ENCODE measurements at places on chromosomes 7 and 10.

DNA sequence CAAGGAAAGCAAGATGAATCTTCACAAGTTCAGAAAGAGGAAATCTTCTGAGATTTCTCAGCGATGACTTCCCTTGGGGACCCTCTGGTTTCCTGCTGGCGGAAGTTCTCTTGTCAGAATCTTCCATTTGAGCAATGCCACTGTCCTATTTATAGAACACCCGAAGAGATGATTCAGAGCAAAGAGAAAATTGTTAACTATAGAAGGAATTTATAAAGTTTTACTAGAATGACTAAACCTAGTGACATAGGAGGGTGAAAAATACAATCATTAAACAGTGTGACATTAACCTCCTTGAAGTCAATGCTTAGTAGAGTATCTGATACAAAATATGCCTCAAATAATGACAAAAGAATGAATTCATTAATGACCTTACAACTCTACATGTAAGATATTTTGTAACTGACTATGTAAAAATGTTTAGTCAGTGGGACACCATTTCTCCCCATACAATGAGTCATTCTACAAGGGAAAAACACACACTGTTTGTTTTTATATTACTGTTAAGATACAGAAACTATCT, 206.5 kb upstream of the CNTNAP2 start:
- no peak for DNase-seq

GRCh38 chr10:101493782-101494281, 94.2 kb downstream of the POLL start:
- DNase-seq = no peak

DNA sequence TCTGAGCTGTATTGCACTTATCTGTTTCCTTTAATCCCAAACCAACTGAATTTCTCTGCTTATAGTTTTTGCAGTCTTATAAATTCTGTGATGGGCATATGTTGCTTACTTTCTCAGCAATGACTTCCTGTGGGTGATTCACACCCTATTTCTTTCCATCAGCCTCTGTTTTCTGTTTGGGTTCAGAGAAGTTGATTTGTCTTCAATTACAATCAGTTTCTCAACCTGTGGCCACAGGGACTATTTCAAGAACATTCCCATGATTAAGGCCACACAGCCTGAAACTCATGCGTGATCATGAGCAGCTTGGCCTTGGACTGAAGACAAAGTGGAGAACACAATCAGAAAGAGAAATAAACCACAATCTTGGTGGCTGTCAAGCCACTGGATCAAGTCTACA, 1174.6 kb upstream of the C7orf33 start:
- DNase-seq = peak; percentile 41

- DNase-seq = no peak
Measured at GRCh38 chr10:83127942-83128575, 1011.2 kb upstream of the GHITM start.

DNA sequence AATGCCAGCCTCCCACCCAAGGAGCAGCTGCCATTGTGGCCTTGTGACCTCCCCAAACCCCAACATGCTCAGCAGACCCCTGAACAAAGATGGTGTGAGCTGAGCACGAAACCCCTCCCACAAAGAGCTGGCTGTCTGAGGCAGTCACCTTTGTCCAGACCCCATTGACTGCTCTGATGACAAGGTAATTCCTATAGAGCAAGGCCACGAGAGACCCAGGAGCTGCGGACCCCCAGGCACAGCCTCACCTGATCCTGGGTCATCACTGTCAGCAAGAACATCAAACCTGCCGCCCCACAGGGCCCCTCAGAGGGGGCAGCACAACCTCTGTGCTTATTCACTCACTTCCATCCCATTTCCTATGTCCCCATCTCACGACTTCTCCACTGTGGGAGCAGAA, 102.6 kb downstream of the CPXM2 start:
- no peak for DNase-seq

DNA sequence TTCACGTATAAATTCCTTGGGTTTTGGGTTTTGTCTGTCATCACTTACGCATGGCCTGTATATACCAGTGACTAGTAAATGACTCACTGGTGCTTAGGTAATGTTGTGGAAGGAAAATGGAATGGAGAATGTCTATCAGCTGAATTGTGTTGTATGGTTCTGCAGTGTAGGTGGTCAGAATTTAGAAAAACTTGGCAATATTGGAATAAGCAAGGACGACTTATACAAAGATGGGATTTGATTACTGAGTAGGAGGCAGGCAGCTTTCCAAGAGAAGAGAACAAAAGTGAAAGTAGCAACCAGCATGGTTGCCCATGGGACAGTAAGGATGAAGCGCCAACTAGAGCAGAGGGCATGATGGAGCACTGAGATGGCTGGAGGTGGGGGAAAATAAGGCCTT, 168.6 kb upstream of the CSTF2T start:
- peak; percentile 44 for DNase-seq

- DNase-seq = no peak
Measured at GRCh38 chr10:100715445-100716385, 29.7 kb upstream of the PAX2 start.

- DNase-seq = no peak
Measured at GRCh38 chr7:82428186-82428961, 15.2 kb downstream of the CACNA2D1 start.

GRCh38 chr7:121019018-121019417, 30.5 kb downstream of the CPED1 start:
- DNase-seq = no peak

- no peak for DNase-seq
Measured at GRCh38 chr7:98869027-98869596, 702 bp downstream of the TMEM130 start.

DNA sequence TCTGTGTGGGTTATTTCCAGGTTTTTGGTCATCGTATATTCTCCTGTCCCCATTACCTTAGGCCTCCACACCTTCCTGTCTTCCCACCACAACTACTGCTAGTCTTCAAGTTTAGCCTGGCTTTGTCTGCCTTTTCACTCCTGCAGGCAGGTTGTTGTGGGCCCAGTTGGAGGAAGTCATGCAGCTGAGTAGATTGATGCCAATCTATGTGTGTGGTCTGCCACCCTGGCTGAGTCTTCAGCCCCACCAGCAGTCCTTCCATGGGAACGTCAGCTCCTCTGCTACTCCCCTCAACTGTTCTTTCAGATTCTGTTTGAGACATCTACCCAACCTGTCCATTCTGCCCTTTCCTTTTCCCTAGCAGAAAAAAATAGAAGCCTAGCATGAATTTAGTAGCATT, 6.3 kb downstream of the RINT1 start:
- DNase-seq = no peak

DNA sequence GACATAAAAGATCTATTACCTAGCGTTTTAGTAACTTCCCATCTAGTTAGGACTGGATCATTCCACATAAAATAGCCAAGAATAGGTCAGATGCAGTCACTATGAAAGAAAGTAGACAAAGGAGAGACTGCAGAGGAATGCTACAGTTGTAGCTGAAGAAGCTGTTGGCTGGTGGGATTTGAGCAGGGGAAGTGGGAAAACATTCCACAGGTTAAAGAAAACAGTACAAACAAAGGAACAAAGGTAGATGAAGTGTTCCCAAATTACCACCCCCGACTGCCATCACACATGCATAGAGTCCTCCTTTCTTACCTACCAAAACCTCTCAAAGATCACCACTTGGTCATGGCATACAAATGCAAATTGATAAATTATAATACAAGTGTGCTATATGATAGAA, 41.8 kb downstream of the DLD start:
- no peak for DNase-seq

- no peak for DNase-seq
Measured at GRCh38 chr10:133357285-133358161, at the start of gene FUOM. TSS of gene FUOM (minus strand) at chr10:133358019. CDS start at chr10:133358007, 12 bp downstream.

DNA sequence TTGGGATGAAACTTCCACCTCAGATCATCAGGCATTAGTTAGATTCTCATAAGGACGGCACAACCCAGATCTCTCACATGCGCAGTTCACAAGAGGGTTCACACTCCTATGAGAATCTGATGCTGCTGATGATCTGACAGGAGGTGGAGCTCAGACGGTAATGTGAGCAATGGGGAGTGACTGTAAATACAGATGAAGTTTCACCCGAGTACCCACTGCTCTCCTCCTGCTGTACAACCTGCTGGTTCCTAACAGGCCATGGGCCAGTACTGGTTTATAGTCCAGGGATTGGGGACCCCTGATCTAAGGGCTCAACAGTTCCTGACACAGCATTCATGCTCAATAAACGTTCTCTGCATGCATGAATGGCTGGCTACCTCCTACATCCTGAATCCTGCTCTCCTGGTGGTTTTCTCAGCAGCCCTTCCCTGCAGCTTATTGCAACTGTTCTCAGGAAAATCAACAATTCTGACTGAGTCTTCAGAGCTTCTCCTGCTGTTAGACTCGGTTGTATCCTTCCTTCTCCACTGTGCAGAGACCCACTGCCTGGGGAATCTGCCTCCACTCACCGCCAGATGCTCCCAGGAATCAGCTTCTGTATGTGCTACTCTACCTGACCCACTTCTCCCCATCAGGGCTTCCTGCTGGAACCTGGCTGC, 17.4 kb downstream of the PDE6C start:
- no peak for DNase-seq

- peak; percentile 70 for DNase-seq
Measured at GRCh38 chr10:21336476-21337170, 188.9 kb downstream of the SKIDA1 start.

DNA sequence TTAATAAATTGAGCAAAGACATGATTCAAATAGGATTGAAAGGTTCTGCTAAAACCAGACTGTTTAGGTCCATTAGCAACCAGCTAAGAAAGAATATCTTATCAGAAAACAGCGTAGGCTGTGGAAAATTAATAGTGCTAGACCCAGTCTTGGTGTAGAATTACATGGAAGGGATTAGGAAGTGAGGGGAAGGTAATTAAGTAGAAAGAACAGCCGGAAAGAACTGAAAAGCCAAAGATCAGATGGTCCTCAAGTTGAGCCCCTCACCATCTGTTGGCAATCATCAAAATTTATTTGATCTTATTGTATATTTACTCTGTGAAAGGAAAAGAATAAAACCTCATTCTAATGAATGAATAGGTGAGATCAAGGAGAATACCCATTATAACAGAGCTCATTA, 50.1 kb downstream of the COL1A2 start:
- DNase-seq = no peak

DNA sequence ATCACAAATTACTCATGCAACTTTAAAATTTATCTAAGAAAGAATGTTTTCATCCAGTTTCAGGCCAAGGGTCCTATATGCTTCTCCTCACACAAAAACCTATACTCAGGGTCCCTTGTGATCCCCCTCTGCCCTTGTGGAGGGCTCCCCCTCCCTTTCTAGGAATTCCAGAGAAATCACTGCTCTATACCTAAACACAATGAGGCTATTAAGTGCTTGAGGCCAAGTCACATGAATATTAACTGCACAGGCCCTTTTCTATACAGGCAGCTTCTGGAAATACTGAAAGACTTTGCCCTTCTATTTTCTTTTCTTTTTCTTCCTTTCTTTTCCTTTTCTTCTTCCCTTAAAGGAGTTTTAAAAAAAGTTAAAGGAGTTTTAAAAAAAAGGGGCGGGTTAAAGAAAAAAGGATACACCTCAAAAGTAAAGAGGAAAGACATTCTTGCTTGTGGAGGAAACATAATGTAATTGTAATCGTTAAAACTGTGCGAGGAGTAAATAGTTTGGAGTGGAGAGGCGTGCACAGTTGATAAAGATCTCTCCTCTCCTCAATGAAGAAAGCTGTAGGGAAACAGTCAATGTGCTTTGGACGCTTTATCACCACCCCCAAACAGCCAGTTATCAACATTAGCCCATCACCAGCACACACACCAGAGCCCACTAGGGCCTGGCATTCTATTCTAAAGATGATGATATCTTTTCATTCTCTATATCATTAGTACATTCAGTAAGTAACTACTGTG, 16.4 kb downstream of the GRB10 start:
- DNase-seq = no peak

DNA sequence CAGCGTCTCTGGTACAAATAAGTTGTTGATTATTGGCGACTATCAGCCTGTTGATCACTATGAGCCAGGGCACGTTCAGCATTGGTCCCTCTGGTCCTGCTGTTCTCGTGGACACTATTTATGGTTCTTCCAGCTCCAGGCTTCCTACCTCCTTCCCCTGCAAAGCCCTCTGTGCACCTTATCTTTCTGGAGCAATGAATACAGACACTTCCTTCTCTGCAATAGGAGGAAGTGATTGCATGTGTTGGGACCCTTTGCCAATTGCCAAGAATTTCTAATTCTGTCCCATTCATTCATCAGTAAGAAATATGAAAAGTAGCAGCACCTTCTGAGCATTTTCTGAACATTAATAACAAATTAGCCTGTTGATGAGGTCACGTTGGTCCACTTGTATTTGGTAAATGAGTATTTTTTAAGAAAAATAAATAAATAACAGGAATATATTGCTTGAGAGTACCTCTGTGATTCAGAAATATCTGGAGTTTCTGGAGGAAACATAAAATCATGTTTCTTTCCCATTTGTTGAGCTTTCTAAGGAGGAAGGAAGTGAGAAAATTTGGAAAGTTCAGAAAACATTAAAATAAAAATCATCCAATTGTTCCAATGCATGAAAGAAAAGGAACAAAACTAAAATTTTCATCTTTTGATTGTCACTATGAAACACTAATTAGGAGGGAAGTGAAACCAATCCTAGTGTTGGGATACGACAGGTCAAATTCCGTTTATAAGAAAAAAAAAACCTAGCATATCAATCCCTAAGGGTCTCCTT, 259.1 kb upstream of the KLF6 start:
- no peak for DNase-seq

GRCh38 chr7:127146746-127147536, 105.8 kb downstream of the GRM8 start:
- DNase-seq = no peak

GRCh38 chr10:46080886-46081285, 34.8 kb upstream of the MSMB start:
- DNase-seq = no peak

DNA sequence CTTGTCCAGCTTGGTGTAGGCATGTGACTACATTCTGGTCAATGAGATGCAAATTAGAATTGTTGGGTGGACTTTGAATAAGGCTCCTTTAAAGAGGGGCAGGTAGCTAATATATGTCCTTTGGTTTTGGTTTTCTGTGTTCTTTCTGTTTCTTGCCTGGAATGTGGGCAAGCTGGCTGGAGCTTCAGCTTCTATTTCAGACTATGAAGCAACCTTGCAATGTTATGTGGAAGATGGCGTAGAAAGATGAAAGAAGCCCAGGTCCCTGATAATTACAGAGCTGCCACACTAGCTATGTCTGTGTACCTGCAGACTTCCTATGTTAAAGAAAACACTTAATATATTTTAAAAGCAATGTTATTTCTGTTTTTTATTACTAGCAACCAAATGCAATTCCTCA, 46.2 kb downstream of the NEURL1 start:
- no peak for DNase-seq

DNA sequence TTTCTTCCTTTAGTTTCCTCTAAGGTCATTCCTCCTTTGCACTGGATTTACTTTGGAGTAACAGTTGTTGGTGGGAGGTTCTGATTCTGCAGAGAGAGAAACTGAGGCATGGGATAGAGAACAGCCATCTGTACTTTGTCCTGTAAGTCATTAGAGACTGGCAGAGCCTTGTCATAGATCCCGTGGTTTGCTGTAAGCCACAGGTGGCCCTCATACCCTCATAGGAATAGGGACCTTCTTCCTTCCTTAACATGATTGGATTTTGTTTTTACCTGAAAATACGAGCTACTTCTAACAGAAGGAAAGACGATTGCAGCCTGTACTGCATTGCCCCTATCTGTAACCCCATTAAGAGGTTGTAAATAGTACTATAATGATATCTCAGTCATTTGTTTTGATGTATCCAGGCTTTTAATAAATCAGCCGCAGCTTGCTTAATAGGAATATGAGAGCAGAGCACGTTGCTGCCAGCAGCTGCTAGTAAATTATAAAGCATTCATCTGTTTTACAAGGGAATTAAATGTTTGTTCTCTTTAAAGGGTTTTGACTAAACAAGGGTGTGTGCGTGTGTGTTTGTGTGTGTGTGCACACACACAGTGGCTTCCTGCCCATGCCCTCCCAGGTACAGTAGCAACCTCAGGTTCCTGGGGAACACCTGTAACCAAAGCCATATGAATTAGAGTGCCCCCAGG, 249.8 kb downstream of the AUTS2 start:
- no peak for DNase-seq

All from AG09319 (cell line).